ENCODE measurements at places on chromosomes 2 and 18.

DNA sequence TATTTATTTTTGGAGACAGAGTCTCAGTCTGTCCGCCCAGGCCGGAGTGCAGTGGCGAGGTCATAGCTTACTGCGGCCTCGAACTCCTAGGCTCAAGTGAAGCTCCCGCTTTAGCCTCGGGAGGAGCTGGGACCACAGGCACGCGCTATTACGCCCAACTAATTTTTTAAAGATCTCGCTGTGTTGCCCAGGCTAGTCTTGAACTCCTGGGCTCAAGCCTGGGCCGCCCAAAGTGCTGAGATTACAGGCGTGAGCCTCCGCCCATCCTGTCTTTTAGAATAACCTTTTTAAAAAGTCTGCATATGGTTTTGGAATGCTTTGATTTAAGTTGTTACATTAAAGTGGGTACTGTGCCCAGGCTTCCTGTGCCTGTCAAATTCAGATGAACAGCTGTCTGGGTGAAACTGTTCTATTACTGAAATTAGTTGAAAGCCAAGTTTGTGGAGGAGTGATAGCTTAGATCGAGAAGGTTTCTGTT is 944 bp downstream of the RAB3GAP1 start:
- peak; percentile 9 for DNase-seq

DNA sequence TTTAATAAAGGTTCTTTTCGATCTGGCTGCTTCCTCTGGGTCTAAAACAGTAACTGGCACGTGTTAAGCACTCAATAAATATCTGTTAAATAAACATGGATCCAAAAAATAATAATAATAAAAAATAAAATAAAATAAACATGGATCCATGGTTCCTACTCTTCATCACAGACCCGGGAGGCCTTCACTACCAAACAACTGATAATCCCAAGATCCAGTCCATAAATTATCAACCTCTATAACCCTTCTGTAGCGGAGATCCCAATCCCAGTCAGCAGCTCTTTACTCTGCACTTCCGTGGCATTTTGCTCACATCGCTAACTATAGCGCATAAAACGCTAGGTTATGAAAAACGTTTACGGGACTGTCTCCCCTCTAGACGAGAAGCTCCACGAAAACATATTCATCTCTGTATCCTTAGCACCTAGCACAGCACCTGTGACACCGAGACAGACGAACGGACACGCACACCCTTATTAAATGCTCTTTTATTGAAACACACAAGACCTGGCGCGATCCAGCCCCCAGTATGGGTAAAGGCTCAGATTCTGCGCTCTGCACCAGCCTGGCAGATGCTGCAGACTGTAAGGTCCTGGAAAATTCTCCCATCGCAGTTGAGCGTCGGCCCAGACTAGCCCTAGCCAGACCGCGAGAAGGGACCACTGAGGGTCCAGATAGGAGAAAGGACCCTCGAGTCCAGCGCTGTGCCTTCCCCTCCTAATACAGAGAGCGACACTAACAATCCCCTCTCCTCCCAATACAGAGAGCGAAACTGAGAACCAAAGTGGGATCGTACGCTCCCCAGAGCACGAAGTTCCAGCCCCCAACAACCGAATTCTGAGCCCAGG is 770 bp downstream of the NBAS start:
- peak; percentile 69 for DNase-seq

DNA sequence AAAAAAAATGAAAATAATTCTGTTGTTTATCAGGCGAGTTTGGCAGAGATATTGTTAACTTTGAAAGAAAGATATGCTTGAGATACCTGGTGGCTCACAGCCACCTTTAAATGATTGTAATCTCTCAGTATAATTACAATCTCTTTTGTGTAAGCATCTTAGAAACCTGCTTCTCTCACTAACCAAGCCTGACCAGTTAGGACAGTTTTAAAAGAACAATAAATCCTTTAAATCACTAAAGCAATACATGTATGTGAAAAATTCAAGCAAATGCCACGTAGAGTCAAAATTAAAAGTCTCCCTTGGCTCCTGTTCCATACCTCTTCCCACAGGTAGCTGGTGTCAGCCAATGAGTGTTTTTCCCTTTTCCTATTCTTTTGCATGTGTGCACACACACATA is 15.7 kb upstream of the SGPP2 start:
- no peak for DNase-seq

GRCh38 chr2:156890529-156891148 is 366.9 kb upstream of the GALNT5 start:
- no peak for DNase-seq

DNA sequence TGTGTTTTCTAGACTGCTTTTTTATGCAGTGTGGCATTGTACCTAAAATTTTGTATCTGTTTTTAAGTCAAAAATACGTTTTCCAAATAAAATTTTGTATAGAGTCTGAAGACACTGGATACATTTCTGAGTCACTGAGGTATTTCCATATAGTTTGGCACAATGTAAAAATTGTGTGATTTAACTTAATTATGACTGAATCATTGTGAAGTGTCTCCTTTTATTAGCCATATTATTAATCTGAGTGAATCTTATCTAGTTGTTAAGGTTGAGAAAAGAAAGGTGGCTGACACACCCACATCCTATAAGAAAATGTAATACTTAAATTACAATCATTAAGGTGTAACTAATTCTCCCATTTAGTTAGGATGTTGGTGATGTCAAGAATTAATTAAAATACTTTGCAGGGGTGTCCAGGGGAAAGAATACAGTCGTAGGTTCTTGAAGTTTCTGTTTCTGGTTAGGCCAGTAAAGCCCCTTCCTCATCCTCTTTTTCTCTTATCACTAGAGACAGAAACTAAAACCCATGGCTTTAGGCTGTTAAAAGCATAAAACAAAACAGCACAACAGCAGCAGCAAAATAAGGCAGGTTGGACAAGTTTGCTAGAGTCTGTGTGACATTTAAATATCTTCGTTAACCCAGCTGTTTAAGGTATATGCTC is 71.6 kb downstream of the UBE2E3 start:
- DNase-seq: no peak

- no peak for DNase-seq
Measured at GRCh38 chr2:23508066-23508390, 123.0 kb downstream of the KLHL29 start.

- DNase-seq: peak; percentile 12
Measured at GRCh38 chr2:15112216-15112615, 448.9 kb downstream of the NBAS start.

- no peak for DNase-seq
Measured at GRCh38 chr2:45918463-45919159, 267.1 kb downstream of the PRKCE start.

- DNase-seq: no peak
Measured at GRCh38 chr2:96163768-96164429, 18.7 kb upstream of the DUSP2 start.

GRCh38 chr18:51862051-51862715 is 477.8 kb upstream of the DCC start:
- DNase-seq: no peak

DNA sequence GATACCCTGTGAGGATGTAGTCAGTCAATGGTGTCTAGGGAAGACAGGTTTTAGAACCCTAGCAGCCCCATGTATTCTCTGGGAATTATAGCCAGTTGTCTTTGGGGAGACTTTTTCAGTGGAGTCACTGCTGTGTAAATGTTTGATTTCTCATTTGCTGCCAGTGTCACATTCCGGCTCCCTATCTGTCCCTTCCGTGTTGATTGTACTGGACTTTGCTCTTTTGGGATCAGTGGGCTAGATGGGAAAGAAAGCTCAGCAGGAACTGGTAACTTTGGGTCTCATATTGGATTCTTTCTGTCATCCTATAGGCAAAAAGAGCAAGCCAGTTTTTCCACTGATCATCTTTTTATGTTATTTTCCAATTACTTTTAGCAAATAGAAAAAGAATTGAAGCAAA is 70.1 kb downstream of the GTF3C3 start:
- no peak for DNase-seq

GRCh38 chr2:68764041-68764805 is 29.6 kb downstream of the ARHGAP25 start:
- DNase-seq: no peak

- no peak for DNase-seq
Measured at GRCh38 chr2:185583058-185583816, 155.4 kb upstream of the FSIP2 start.

- peak; percentile 88 for DNase-seq
Measured at GRCh38 chr2:88659538-88659915, 31.9 kb upstream of the RPIA start.

DNA sequence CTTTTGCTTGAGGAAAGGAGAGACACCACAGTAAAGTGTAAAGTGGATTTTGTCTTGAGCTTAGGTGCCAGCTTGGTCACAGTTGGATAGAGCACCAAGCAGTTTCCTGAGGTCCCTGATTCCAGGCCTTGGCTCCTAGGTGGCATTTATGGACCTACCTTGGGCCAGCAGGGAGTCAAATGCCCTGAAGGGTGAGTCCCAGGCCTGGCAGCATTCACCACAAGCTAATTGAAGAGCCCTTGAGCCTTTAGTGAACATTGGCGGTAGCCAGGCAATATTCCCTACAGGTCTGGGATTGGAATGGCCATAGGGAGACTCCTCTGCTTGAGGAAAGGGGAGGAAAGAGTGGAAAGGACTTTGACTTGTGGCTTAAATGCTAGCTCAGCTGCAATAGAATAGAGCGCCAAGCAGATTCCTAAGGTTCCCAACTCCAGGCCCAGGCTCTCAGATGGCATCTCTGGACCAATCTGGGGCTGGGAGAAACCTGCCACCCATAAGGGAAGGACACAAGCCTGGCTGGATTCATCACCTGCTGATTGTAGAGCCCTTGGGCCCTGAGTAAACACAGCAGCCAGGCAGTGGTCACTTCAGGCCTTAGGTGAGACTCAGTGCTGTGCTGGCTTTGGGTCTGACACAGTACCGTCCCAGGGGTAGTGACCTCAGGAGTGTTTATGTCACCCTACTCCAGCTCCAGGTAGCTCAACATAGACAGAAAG is 137.5 kb upstream of the OTOS start:
- DNase-seq: no peak

DNA sequence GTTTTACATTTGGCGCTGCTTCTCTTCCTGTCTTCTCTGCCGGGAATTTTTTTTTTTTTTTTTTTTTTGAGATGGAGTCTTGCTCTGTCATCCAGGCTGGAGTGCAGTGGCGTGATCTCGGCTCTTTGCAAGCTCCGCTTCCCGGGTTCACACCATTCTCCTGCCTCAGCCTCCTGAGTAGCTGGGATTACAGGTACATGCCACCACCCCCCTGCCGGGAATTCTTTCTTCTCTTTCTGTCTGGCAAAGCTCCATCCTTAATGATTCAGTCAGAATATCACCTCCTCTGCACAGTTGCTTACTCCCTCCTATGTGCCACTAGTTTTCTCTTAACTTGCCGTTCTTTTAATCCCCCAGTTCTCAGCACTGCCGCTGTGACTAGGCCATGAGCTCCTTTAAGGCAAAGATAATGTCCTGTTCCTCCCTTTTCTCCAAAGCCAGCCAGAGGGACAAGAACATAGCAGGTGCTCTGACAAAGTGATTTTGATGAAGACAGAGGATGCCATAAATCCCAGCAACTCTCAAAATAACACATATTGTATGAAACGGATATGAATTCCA is 112.1 kb upstream of the LRATD1 start:
- no peak for DNase-seq

DNA sequence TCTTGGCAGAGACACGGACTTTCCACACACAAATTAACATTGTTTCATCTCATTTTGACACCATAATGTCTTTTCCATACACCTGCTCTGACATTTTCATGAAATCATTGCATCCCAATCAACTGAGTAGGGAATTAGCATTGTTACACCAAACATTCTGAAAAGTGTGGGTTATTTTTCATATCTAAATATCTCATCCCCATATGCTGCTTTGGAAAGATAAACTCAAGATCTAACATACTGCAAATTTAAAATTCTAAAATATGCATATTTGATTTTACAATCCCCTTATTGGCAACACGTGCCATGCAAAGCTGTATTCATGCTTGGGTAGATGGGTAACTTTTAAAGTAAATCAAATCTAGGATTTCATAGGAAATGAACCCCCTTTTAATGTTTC is 242.9 kb downstream of the ZNF516 start:
- no peak for DNase-seq

DNA sequence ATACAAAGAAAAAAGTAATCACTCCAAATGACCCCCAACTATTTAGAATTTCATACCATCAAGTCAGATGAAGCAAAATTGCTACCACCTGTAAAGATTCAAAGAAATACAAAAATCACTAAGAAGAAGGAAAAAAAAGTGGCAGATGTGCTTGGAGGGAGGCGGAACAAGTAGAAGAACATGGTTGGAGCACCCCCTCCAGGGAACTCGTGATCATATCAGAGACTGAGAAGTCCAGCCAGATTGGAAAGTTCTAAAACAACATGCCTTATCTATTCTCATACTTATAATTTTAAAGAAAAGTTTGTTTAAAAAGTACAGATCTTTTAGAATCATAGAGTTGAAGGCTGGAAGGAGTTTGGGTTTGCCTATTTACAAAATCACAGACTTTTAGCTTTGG is 113.4 kb upstream of the CYP26B1 start:
- DNase-seq: peak; percentile 13

DNA sequence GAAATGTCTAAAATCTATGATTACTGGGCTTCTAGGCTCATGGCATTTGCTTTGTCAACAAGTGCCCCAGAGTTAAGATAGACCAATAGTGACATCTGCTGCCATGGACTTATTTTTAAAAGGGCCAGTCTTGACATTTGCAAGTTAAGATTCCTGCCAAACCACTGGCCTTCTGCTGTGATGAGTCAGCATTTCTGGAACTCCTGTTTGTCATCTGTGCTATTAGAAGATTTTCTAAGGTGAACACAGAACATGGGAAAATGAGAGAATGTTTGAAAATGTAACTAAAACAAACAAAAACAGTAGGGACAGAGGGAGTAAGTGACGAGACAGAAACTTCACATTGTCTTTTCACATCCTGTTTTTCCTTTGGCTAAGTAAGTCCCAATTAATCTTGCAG is 93.7 kb upstream of the WDR75 start:
- peak; percentile 87 for DNase-seq

DNA sequence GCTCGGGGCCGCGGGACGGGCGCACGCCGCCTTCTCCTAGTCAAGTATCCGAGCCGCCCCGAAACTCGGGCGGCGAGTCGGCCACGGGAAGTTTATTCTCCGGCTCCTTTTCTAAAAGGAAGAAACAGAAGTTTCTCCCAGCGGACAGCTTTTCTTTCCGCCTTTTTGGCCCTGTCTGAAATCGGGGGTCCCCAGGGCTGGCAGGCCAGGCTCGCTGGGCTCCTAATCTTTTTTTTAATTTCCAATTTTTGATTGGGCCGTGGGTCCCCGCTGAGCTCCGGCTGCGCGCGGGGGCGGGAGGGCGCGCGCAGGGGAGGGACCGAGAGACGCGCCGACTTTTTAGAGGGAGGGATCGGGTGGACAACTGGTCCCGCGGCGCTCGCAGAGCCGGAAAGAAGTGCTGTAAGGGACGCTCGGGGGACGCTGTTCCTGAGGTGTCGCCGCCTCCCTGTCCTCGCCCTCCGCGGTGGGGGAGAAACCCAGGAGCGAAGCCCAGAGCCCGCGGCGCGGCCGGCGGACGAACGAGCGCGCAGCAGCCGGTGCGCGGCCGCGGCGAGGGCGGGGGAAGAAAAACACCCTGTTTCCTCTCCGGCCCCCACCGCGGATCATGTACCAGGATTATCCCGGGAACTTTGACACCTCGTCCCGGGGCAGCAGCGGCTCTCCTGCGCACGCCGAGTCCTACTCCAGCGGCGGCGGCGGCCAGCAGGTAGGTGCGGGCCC is 617 bp downstream of the FOSL2 start:
- peak; percentile 56 for DNase-seq
